ENCODE measurements at places on chromosomes 11 and 22. TPM values are rescaled to one million over a fixed set of nuclear protein-coding genes. Genes with fewer than 3 reads are reported as not detected.

The NXPE4 gene
- total RNA-seq, result not detected

The ZNF280A gene
- total RNA-seq, result not detected

The SEPTIN3 gene
- 0.54 TPM for total RNA-seq

DNA sequence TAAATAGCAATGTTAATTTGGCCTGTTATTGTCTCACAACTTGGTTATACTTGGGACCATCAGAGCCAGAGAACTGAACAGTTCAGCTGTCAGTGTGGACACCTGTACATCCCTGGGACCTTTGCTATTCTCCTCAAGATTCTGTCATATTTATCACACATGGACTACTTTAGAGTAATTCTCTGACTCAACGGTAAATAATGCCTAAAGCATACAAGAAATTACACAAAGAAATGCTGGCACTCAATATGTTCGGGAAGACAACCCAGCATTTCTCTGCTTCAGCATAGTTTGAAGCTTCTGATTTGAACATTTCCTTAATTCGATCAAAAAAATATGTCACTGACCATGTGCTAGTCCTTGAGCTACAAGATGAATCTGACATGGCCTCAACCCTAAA is 34.6 kb upstream of the MMP13 start:
- H3K27ac ChIP-seq, result no peak overlapping the region
- no peak overlapping the region for H3K4me3 ChIP-seq

DNA sequence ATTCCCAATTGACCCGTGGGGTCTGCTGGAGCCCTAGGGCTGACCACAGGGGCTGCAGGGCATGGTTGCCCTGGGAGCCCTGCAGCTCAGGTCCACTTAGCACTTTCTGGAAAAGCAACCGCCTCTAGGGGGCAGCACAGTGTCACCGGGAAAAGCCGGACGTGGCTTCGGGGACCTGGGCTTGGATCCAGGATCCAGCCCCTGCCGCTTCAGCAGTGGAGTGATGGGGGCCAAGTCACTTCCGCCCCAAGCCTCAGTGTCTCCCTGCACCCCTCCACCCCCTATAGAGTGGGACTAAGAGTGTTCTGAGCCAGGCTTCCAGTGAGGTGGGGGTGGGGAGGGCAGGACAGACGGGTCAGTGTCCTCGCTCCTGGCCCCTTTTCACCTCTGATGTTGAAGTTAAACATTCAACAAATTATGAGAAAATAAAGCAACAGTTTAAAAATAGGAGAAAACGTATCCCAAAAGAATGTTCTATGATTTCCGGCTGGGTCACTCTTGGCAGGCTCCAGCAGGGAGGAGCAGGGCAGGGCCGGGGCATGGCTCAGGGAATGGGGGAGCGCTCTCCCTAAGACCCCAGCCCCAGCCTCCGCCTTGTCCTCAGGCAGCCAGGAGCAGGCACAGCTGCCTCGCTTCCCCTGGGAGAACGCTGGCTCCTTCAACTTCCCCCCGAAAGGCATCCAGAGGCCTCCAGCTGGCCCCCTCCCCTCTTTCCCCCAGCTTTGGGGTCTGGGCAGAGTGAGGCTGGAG is 96.5 kb upstream of the FGF3 start:
- no peak for DNase-seq
- no peak overlapping the region for H3K27ac ChIP-seq
- no peak overlapping the region for H3K4me3 ChIP-seq
- peaks cover 11% of the 10 kb centered on the region for H3K27me3 ChIP-seq
- H3K36me3 ChIP-seq, result no peaks in the 10 kb centered on the region
